ENCODE measurements at places on chromosomes 4 and X.

GRCh38 chr4:85673540-85673939 lies 198.6 kb downstream of the ARHGAP24 start:
- DNase-seq, result no peak

GRCh38 chrX:34300871-34301270 lies 168.8 kb upstream of the FAM47A start:
- DNase-seq, result peak; percentile 0

DNA sequence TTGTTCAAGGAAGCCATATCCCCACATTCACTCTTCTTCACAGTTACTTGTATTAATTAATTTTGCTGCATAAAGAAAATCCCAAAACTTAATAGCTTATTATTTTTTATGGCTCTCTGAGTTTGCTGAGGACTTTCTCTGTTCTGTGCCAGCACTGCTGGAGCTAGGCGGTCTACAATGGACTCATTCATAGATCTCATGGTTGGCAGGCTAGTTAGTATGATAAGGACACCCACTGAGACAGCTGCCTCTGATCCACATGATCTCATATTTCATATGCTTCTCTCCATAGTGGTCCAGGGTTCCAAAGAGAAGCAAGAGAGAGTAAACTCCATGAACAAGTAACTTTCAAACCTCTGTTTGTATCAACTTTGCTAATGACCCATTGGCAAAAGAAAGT lies 170.2 kb downstream of the ADGRA3 start:
- DNase-seq, result no peak

DNA sequence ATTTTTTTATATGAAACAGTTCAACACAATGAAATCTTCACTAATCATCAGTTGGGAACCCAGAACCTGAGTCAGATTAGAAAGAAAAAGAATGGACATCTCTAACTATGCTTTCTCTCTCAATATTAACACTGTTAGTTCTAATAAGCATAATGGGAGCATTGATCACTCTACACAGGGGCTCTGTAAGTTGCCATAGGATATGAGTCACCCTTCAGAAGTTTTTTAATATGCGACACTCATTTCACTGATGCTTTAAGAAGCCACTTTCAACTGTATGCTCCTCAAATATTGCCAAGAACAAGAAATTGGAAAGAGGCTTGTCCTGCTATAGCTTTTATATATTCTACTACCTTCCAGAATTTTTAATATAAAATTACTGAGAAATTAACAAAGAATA lies 187.0 kb downstream of the AASDH start:
- no peak for DNase-seq

DNA sequence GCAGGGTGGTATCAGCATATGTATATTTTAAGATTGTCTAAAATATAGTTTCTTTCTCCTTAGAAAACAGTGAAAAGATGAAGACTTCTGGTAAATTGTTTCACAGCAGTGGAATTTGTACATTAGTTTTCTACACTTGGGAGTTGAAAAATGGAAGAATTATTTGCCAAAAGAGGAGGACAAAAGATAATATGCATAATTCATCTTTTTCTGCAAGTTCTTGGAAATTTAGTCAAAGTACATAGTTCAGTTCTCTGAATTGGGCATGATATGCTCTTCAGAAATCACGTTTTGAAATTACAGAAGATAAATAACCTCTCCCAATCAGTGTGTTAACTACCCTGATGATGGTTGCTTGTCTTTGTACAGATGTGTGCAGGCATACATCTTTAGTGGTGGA lies 47.0 kb downstream of the RBPJ start:
- no peak for DNase-seq

DNA sequence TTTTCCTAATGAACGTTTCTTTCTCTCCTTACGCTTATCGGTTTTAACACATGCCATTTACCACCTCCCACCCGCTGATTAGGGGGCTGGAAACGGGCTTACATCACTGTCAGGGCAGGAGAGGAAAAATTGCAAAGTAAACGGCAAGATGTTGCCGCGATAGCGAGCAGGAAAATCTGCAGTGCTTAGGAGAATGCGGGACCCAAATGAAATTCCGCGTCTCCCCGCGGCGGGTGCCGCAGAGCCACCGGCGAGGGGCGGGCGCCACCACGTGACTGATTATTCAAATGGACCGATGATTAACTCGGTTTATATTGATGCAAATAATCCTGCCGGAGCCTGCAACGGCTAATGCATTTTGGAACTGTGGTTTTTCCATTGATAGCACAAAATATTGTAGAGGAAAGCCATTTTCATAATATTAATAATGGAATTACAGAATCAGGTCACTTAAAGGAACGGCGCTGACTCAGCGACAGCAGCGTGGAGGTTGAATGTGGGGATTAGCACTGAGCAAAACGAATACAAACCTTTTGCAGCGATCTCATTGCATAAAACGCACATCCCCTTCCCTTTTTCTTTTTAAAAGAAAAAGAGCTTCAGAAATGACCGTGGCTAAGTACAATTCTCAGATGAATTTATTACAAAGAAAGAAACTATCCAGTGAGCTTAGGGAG lies 224.2 kb downstream of the STIM2 start:
- DNase-seq, result no peak

DNA sequence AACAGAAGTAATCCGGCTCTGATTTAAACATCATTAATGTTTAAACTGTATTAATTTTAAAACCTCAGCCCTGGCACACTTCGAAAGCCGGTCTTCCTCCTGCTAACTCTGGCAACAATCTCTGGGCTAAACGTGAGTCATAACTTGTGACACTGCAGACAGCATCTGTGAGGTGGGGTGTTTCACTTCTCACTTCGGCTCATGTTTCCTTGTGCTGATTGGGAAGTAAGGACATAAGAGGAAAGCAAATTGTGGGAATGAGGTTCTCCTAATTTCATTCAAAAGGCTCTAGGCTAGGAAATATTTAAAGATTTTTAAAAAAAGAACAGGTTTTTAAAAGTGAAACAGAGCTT lies 139.9 kb upstream of the USP9X start:
- no peak for DNase-seq

GRCh38 chrX:10296576-10296975 lies 139.8 kb downstream of the CLCN4 start:
- no peak for DNase-seq

- DNase-seq, result no peak
Measured at GRCh38 chr4:23911675-23912455, 22.0 kb upstream of the PPARGC1A start.

- DNase-seq, result peak; percentile 30
Measured at GRCh38 chr4:41693629-41694028, 54.9 kb downstream of the PHOX2B start.

- DNase-seq, result no peak
Measured at GRCh38 chrX:111119341-111119740, 23.4 kb downstream of the PAK3 start.

GRCh38 chrX:31420711-31421151 lies 348.9 kb upstream of the FTHL17 start:
- DNase-seq, result no peak

GRCh38 chr4:17260166-17260907 lies 251.6 kb downstream of the QDPR start:
- no peak for DNase-seq

DNA sequence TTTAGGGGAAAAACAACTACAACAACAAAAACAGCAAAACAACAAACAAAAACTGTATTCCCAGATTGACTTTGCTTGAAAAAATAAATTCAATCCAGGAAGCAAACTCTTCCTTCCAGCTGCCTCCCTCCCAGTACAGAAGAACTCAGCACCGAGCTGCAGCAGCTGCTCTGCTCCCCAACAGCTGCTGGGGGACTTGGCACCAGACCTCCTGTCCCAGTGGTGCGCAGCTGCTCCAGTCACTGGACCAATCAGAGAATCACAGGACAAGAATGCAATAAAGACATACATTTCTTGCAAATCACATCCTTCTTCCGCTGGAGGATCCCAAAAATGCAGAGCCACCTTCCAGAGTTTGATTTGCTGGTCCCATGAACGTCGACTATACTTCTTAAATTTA lies 11.8 kb upstream of the FAM53A start:
- DNase-seq, result no peak

- DNase-seq, result no peak
Measured at GRCh38 chr4:142336251-142336934, 509.7 kb downstream of the INPP4B start.

- peak; percentile 31 for DNase-seq
Measured at GRCh38 chrX:40996886-40997530, 88.2 kb upstream of the USP9X start.

- peak; percentile 56 for DNase-seq
Measured at GRCh38 chr4:110287130-110287529, 88.7 kb upstream of the ELOVL6 start.

DNA sequence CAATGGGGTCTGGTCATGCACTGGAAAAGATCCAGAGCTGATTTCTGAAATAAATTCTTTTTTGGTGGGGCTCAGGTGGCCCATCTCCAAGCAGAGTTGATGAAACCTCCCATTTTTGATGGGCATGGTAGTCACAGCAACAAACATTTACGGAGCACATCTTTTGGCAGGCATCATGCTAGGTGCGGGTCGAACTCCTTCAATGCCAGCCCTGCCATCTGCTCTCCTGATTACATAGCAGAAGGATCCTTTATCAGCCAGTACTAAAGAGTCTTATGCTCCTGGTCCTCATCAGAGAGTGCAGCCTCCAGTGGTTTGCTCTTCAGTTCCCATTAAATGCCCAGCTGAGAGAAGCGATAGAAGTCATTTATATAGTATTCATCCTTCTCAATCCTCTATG lies 121.7 kb downstream of the GRXCR1 start:
- DNase-seq, result no peak

DNA sequence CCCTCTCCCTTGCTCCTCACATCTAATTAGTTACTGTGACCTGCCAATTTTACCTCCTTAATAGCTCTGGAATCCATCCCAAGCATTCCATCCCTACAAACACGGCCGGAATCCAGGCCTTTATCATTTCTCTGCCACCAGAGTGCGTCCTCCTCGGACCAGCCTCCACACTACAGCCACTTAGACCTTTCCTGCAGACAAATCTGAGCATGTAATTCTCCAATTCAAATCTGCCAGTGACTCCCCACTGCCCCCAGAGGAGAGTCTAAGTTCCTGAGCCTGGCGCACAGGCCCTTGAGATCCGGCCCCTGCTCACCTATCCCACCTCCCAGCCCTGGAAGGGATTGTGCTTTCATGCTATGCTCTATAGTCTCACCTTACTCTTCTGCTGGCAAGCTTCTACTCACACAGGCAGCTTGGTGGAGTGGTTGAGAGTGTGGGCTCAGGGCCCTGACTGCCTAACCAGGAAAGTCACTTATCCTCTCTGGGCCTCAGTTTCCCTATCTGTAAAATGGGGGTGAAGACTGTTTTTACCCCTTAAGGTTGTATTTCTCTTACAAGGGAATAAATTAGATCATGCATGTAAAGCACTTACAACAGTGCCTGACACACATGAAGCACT lies 31.2 kb downstream of the PJA1 start:
- DNase-seq, result no peak

GRCh38 chrX:15435836-15436619 lies 51.8 kb upstream of the VEGFD start:
- no peak for DNase-seq

DNA sequence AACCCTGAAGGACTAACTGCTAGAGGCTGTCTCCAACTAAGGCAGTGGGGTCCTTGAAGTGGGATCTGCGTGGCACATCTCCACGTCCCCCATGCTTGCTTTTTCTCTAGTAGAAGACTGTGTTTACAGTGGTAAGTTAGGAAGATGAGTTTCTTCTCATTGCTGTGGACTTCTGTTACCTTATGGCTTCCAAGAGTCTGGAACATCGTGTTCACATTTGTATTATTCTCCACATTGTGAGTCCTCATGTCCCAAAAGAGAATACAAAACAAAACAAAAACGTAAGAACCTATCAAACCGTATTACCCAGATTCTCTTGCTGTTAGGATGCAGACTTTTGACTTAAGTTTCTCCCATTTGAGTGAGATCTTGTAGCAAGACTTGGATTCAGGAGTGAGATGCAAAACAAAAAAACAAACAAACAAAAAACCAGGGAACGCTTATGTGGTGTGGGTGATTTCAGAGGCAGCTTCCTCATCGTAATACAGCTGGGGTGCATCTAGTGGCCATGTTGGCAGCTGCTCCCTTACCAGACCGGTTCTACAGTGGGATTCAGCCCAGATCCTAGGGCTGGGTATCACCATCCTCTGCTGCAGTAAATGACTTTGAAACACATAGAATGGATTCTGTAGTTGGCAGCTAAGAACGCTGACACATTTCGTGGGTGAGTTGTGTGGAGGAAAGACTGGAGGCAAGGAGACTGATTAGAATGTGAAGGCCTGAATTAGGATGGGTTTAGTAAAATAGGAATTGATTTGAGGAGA lies 41.3 kb downstream of the TMEM131L start:
- no peak for DNase-seq

DNA sequence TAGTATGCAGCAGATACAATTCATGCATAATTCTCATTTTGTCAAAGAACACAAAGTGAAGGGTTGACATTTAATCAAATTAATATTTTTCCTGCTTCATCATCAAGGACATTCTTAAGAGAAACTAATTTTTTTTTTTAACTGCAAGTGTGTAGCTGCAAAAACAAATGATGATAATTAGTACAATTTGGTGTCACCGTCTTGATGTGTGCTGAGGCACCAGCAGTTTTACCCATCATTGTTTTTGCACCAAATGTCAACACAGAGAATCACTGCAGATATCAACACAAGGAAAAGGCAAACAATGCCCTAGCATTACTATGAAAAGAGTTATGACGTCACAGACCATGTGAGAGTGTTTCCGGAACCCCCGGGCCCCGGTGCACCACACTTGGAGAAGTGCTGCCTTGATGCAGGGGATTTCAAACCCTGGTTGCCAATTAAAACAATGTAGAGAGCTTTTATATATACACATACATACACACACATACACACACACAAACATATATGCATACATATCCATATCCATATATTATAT lies 55.9 kb downstream of the AGA start:
- DNase-seq, result no peak

DNA sequence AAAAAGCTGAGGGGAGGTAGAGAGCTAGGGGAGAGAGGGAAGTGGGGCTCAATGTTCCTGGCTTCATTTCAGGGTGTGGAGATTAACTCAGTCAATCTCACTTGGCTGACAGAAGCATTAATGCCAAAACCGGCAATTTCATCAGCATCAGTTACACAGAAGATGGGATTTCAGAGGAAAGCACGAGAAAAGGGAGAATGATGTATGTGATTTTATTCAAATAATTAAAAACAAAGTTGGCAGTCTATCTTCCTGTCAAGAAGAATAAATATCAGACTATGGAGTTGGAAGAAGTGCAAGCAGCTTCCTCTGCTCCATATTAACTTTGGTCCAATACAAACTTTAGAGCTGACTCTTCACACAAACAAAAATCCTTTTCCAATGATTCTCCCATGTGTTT lies 29.6 kb upstream of the HCCS start:
- DNase-seq, result no peak

GRCh38 chr4:99282731-99283130 lies 8.1 kb downstream of the ADH1A start:
- DNase-seq, result no peak

DNA sequence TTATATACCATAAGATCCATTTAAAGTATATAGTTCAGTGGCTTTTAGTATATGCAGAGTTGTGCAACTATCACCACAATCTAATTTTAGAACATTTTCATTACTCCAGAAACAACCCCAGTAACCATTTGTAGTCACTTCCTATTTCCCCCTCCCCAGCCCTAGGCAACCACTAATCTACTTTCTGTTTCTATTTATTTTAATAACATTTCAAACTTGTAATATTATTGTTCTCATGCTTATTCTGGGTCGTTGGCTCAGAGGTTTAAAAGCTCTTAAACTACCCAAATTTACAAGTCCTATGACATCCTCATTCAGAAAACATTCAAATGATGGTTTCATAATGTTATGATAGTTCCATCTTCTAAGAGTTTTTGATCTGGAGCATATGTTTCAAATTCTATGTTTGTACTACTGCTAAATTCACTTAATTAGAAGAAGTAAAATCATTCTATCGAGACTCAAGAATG lies 18.4 kb downstream of the XIAP start:
- DNase-seq, result no peak

- DNase-seq, result no peak
Measured at GRCh38 chr4:146585761-146586333, 52.8 kb upstream of the POU4F2 start.

All from HFF-Myc (cell line).